HFFc6 (cell line): ENCODE measurements at places on chromosomes 12 and 14. TPM values are rescaled to one million over a fixed set of nuclear protein-coding genes. Genes with fewer than 3 reads are reported as not detected.

DNA sequence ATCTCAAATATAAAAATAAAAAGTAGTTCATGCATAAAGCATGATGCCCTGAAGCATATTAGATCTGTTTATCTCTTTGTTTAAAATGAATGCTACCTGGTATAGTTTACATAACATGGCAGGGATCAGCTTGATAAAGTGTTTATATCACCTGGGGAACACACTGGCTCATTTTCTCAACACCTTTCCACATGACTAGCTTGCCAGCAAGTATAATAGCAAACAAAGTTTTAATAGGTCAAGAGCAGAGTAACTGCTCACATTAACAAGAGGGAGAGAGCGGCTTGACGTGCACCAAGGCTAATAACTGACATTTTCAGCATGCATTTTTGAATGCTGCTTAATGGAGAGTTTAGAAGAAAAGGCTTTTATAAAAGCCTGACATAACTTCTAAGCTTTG lies 246.4 kb downstream of the EGLN3 start:
- peaks cover 29% of the 10 kb centered on the region; the same call in 1 of the 2 replicates for H3K27me3 ChIP-seq
- no peaks in the 10 kb centered on the region for H3K4me1 ChIP-seq
- DNase-seq = no peak
- no peak overlapping the region for H3K4me3 ChIP-seq

- H3K4me3 ChIP-seq = no peak overlapping the region
- peaks cover 11% of the 10 kb centered on the region for H3K27me3 ChIP-seq
- H3K4me1 ChIP-seq = peaks cover 17% of the 10 kb centered on the region
These were observed 48.7 kb downstream of the SPTB start for GRCh38 chr14:64830961-64831360.

GRCh38 chr12:110373962-110374611 lies 29.4 kb downstream of the ANAPC7 start:
- peaks cover 5% of the 10 kb centered on the region; the same call in 1 of the 2 replicates for H3K4me1 ChIP-seq
- peaks cover 4% of the 10 kb centered on the region for H3K27me3 ChIP-seq
- H3K36me3 ChIP-seq = peaks cover 37% of the 10 kb centered on the region
- no peak overlapping the region for H3K4me3 ChIP-seq
- DNase-seq = no peak

DNA sequence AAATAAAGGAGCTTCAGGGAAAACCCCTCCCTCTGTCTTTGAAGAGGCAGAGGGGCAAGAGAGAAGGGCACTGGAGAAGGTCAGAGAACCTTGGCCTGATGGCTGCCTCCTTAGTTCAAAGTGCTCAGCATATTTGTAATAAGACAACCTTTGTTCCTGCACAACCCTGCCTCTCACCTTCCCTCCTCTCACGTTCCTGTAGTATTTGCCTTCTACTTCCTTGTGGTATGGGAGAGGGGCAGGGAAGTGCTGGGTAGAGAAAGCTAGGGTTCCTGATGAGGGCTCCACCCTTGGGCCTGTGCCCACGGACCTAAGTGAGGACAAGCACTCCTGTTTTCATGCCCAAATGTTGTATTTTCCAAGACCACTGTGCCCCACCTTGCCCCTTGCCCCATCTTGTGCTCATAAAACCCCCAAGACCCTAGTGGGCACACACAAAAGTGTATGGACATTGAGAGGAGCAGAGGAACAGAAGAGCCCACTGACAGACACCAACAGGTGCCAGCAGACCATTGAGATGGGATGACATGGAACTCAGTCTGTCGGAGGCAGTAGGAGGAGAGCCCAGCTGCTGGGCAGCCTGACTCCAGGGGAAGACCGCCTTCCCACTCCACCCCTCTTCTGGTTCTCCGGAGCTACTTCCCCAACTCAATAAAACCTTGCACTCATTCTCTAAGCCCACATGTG lies 261.5 kb upstream of the CCDC196 start:
- H3K4me1 ChIP-seq = no peaks in the 10 kb centered on the region
- no peaks in the 10 kb centered on the region; the same call in 1 of the 2 replicates for H3K27me3 ChIP-seq
- H3K4me3 ChIP-seq = no peak overlapping the region
- no peak for DNase-seq
- H3K36me3 ChIP-seq = peaks cover 6% of the 10 kb centered on the region; the same call in 1 of the 2 replicates

DNA sequence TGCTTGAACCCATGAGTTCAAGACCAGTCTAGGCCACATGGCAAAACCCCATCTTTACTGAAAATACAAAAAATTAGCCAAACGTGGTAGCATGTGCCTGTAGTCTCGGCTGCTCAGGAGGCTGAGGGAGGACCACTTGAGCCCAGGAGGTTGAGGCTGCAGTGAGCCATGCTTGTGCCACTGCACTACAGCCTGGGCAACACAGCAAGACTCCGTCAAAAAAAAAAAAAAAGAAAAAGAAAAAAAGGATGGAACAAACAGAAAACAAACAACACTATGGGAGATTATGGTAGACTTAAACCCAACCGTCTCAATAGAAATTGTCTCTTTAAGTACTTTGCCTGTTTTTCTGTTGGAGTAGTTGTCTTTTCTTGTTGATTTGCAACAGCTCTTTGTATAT lies 36.4 kb downstream of the PYM1 start:
- H3K27ac ChIP-seq = no peak overlapping the region
- peaks cover 13% of the 10 kb centered on the region for H3K36me3 ChIP-seq
- H3K4me3 ChIP-seq = no peak overlapping the region
- no peaks in the 10 kb centered on the region; the same call in 1 of the 2 replicates for H3K27me3 ChIP-seq
- H3K4me1 ChIP-seq = peaks cover 6% of the 10 kb centered on the region

GRCh38 chr14:101074196-101075024 lies 170.9 kb upstream of the RTL1 start:
- no peak for DNase-seq
- no peak overlapping the region for H3K4me3 ChIP-seq
- H3K27me3 ChIP-seq = peaks cover 34% of the 10 kb centered on the region

The TPPP2 gene
- not detected in 3 replicates for total RNA-seq

- no peaks in the 10 kb centered on the region; the same call in 1 of the 2 replicates for H3K4me1 ChIP-seq
- H3K4me3 ChIP-seq = no peak overlapping the region; the same call in 1 of the 2 replicates
- peaks cover 55% of the 10 kb centered on the region for H3K27me3 ChIP-seq
- H3K27ac ChIP-seq = no peak overlapping the region
- peaks cover 5% of the 10 kb centered on the region; the same call in 1 of the 2 replicates for H3K36me3 ChIP-seq
These were observed 86.8 kb downstream of the SPRING1 start for GRCh38 chr12:116651089-116651488.

DNA sequence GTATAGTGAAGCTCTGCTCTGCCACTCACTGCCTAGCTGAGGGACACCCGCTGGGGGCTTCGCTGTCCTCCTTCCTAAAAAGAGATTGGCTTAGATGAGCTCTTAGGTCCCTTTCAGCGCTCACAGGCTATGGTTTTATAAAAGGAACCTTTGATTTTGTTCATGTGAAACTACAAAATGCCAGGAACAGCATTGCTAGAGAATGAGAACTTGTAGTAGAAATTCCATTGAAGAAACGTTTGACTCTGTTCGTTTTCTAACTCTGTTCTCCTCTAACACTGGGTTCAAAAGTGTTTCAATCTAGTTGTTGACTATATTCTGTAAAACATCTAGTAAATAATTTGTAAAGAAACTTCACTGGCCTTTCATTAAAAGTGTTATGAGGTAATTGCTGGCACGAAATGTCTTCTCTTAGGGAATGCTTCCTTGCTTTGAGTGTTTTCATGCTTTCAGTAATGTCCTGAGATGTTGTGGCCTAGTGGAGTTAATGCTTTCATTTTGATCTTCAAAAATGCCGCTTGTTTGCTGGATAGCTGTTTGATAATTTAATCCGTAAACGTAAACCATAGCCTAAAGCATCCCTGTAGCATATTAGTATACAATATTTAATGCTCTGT lies 1.6 kb downstream of the MARK3 start:
- H3K4me3 ChIP-seq = peak overlapping the region; percentile 98
- H3K27ac ChIP-seq = peak overlapping the region; percentile 96
- no peaks in the 10 kb centered on the region; the same call in none of the 2 replicates for H3K27me3 ChIP-seq
- peaks cover 21% of the 10 kb centered on the region for H3K36me3 ChIP-seq
- peaks cover 58% of the 10 kb centered on the region for H3K4me1 ChIP-seq
- DNase-seq = no peak

- no peak for DNase-seq
- no peaks in the 10 kb centered on the region for H3K27me3 ChIP-seq
- no peaks in the 10 kb centered on the region for H3K36me3 ChIP-seq
- H3K4me1 ChIP-seq = peaks cover 62% of the 10 kb centered on the region
- no peak overlapping the region for H3K4me3 ChIP-seq
These were observed 80.1 kb downstream of the IRF2BPL start for GRCh38 chr14:76948213-76948947.
